ENCODE measurements at places on chromosomes 11 and 22. TPM values are rescaled to one million over a fixed set of nuclear protein-coding genes. Genes with fewer than 3 reads are reported as not detected.

The E2F8 gene
- total RNA-seq = not detected

The TIGD3 gene
- not detected for total RNA-seq

The CABP4 gene
- total RNA-seq = 3.8 TPM

The GLYATL1 gene
- not detected for total RNA-seq

The FADS3 gene
- 387 TPM for total RNA-seq

The LYVE1 gene
- 352 TPM for total RNA-seq

The POTEH gene
- not detected for total RNA-seq
